Body of pancreas (tissue), 4 donors: ENCODE measurements at places on chromosomes 7 and 10.

- no peak overlapping the region for H3K27ac ChIP-seq
- H3K4me1 ChIP-seq: no peaks in the 10 kb centered on the region
- H3K27me3 ChIP-seq: no peaks in the 10 kb centered on the region
- no peak for DNase-seq
- H3K4me3 ChIP-seq: no peak overlapping the region
Measured at GRCh38 chr10:36608866-36609265, 516.5 kb upstream of the ANKRD30A start.

GRCh38 chr10:11604865-11605650 lies 6.4 kb downstream of the USP6NL start:
- no peak for DNase-seq
- H3K27me3 ChIP-seq: no peaks in the 10 kb centered on the region
- H3K4me1 ChIP-seq: peaks cover 29% of the 10 kb centered on the region
- no peak overlapping the region for H3K4me3 ChIP-seq
- H3K36me3 ChIP-seq: no peaks in the 10 kb centered on the region
- no peak overlapping the region for H3K27ac ChIP-seq

- H3K4me1 ChIP-seq: no peaks in the 10 kb centered on the region
- H3K36me3 ChIP-seq: no peaks in the 10 kb centered on the region
- H3K27me3 ChIP-seq: no peaks in the 10 kb centered on the region
- no peak for DNase-seq
- no peak overlapping the region for H3K4me3 ChIP-seq
- H3K27ac ChIP-seq: no peak overlapping the region
Measured at GRCh38 chr7:18189500-18190126, 162.0 kb upstream of the PRPS1L1 start.

GRCh38 chr10:56469482-56469881 lies 108.4 kb upstream of the ZWINT start:
- H3K36me3 ChIP-seq: no peaks in the 10 kb centered on the region
- no peaks in the 10 kb centered on the region for H3K4me1 ChIP-seq
- H3K4me3 ChIP-seq: no peak overlapping the region
- no peak for DNase-seq

DNA sequence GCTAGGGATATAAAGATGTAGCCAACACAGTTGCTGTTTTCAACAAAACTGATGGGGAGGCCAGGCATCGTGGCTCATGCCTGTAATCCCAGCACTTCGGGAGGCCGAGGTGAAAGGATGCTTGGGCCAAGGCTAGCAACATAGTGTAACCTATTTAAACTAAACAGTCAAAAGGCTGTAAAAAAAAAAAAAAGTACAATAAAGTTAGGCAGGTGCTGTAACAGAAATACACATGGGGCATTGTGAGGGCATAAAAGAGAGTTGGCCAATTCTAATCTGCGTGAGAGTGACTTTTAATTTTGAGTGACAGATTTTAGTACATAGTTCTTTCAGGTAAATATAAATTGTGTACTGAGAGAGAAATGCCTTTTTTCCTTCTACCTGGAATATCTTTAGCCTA lies 6.2 kb downstream of the XRCC2 start:
- H3K4me3 ChIP-seq: no peak overlapping the region
- H3K27me3 ChIP-seq: no peaks in the 10 kb centered on the region

- H3K27me3 ChIP-seq: no peaks in the 10 kb centered on the region
- no peak overlapping the region for H3K27ac ChIP-seq
- no peak overlapping the region for H3K4me3 ChIP-seq
- H3K4me1 ChIP-seq: peaks cover 14% of the 10 kb centered on the region
- H3K36me3 ChIP-seq: no peaks in the 10 kb centered on the region
- DNase-seq: peak; percentile 47
Measured at GRCh38 chr7:2157473-2158279, 75.1 kb downstream of the MAD1L1 start.
